Activated T-cell treated with anti-CD3 and anti-CD28 coated beads, Interleukin-2, amount 50 U/mL, for 72 hours (primary cell): ENCODE measurements at places on chromosomes 1 and 21. TPM values are rescaled to one million over a fixed set of nuclear protein-coding genes. Genes with fewer than 3 reads are reported as not detected.

DNA sequence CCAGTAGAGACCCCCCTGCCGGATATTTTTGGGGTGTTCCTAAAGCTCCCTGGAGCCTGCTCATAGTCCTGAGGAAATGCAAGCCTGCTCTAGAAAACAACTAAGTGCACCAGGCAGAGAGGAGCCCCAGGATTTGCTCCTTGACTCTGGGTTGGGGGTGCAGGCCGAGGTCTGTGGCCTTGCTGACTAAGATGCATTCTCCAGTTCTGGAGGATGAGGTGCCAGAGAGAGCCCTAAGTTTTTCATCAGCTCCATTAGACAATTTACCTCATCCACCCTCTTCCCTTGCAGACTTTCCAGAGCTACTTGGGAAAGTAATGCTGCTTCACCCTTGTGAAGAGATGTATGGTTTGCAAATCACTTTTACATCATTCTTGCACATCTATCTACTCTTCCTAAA, 9.1 kb downstream of the TUFT1 start:
- H3K4me1 ChIP-seq, result peaks cover 6% of the 10 kb centered on the region
- no peaks in the 10 kb centered on the region for H3K27me3 ChIP-seq
- H3K27ac ChIP-seq, result no peak overlapping the region
- no peak overlapping the region for H3K4me3 ChIP-seq

GRCh38 chr1:163130225-163130856, 61.2 kb downstream of the RGS4 start:
- no peaks in the 10 kb centered on the region for H3K4me1 ChIP-seq
- H3K36me3 ChIP-seq, result no peaks in the 10 kb centered on the region
- H3K27me3 ChIP-seq, result peaks cover 13% of the 10 kb centered on the region

DNA sequence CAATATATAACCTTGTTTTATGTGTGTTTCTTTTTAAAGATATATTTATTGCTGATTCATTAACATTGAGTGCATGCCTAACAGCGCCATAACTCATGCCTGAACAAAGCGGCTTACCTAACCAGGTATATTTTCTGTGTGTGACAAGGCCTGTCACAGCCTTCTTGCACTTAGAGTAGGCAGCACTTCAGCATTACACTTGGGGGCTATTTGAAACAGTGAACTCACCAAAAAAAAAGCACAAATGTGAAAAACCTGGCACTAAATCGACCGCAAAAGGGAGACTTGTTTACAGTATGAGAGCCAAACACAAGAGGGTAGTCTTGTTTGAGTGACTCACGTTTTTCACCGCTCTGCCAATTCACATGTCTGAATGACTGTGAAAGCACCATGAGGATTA, 111.7 kb downstream of the DISP1 start:
- no peaks in the 10 kb centered on the region for H3K36me3 ChIP-seq
- H3K4me1 ChIP-seq, result no peaks in the 10 kb centered on the region
- DNase-seq, result no peak
- H3K27me3 ChIP-seq, result no peaks in the 10 kb centered on the region

AMY1A gene
- not detected for total RNA-seq

LCE2A gene
- total RNA-seq, result not detected

DNA sequence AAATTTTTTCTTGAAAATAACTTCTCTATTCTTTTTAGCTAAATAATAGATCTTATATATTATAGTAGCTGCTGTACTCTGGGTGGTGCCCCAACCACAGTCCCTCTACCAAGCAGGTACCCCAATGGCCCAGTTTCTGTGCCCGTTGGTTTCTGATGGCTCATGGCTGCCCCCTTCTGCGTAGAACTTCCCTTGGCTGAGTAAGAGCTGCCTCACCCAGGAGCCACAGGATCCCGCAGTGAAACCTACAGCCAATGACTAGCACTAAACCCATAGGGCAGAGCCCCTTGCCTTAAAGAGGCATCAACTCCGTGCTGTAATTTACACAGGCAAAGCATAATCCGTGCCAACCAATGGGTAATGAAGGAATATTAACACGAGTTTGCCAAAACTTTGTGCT, 247.5 kb downstream of the USH2A start:
- H3K36me3 ChIP-seq, result no peaks in the 10 kb centered on the region
- H3K4me1 ChIP-seq, result no peaks in the 10 kb centered on the region
- no peak overlapping the region for H3K4me3 ChIP-seq
- no peak overlapping the region for H3K27ac ChIP-seq

DNA sequence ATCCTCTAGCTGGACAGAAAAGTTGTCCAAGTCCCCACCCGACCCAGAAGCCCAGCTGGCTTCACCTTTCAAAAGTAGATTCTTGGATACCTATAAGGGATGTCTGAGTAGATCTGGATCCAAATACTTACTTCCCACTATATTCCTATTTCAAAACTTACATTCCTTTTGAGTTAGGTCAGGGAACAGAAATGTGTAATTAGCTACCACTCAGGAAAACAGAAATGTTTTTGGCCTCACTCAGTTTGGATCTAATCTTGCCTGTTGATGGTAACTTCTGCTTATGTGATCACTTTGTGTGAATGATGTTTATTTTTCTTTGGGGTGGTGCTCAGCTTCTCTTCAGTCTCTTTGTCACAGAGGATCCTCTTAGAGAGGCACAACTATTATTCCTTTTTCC, 814.4 kb upstream of the RGS18 start:
- no peak for DNase-seq
- H3K4me3 ChIP-seq, result no peak overlapping the region
- H3K4me1 ChIP-seq, result no peaks in the 10 kb centered on the region
- H3K27ac ChIP-seq, result no peak overlapping the region
